ENCODE measurements at places on chromosomes 7 and 10.

DNA sequence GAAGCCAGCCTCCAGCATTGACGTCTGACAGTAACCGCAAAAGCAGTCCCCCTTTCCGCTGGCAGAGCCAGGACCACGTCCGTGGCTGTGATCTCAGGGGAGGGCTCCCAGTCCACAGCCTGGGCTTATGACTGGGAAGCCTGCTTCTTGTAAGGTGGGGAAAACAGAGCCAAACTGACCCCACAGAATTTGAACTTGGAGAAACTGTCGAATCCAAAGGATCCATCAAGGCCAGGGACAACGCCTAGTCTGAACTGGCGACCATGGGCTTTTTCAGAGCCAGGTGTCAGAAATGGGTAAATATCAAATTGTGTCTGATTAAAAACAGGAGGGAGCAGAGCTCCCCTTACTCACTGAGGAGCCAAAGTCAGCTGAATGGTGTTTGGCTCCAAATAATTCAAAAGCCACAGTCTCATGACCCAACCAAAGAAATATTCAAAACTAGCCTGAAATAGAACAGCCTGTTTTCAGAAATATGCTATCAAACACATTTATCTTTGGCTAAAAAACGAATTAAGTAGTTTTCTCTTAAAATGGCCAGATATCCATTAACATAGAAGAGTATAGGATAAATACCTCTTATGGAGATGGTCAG, 751.4 kb upstream of the GALNT17 start:
- DNase-seq, result no peak

GRCh38 chr10:34513636-34514035, 301.5 kb downstream of the PARD3 start:
- DNase-seq, result no peak

- no peak for DNase-seq
Observed at GRCh38 chr7:17832820-17833355, 107.4 kb downstream of the SNX13 start.

- no peak for DNase-seq
Observed at GRCh38 chr7:74478671-74479065, 25.0 kb downstream of the GTF2IRD1 start.

DNA sequence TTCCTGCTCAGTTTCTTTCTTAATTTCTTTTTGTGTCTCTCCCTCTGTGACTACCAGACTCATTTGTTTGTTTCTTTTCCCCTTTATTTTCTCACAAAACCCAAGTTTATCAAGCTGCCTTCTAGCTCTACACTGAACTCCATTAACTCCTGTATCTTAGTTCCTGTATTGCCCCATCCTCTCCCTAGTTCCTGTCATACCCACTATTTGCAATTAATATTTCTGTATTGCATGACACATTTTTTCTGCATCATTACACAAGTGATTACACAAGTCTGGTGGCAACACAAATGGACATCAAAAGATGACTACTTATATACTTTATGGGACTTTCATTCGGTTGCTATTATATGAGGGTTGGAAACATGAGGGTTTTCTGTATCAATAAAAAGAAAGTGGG, 26.9 kb upstream of the OR9A4 start:
- DNase-seq, result no peak

DNA sequence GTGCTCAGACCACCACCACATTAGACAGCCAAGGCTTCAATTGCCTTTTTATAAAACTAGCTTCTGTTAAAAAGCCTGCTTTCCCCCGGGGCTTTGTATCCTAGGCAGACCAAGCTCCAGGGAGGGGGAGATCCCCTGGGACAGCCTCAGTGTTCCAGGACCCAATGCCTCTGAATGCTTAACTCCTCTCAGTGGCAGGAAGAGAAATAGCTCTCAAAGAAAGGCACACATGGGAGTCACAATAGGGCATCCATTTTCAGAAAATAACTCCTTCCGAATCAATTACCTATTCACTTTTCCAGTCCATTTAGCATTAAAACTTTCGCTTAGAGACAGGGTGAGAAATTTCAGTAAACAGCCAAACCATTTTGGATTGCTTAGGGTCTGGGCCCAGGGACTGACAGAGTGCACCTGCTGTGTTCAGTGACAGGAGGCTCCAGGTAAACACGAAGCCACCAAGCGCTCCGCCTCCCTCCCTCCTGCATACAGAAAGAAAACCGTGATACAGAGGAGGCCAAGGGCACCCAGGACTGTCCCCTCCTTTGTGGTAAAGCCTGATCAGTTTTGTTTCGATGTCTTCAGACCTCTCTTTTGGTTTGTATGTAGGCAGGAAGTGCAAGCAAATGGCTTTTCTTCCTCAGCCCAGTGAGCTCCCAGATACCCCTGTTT, 599.7 kb downstream of the KCNMA1 start:
- no peak for DNase-seq

- DNase-seq, result no peak
Observed at GRCh38 chr10:24703700-24704099, 20.0 kb downstream of the ARHGAP21 start.

GRCh38 chr7:125391921-125392320, 462.3 kb upstream of the POT1 start:
- DNase-seq, result no peak

- no peak for DNase-seq
Observed at GRCh38 chr7:18505870-18506460, 10.4 kb downstream of the HDAC9 start.

- no peak for DNase-seq
Observed at GRCh38 chr7:54992871-54993475, 25.8 kb upstream of the EGFR start.

- DNase-seq, result peak; percentile 38
Observed at GRCh38 chr7:149147752-149148653, 750 bp downstream of the ZNF398 start.

DNA sequence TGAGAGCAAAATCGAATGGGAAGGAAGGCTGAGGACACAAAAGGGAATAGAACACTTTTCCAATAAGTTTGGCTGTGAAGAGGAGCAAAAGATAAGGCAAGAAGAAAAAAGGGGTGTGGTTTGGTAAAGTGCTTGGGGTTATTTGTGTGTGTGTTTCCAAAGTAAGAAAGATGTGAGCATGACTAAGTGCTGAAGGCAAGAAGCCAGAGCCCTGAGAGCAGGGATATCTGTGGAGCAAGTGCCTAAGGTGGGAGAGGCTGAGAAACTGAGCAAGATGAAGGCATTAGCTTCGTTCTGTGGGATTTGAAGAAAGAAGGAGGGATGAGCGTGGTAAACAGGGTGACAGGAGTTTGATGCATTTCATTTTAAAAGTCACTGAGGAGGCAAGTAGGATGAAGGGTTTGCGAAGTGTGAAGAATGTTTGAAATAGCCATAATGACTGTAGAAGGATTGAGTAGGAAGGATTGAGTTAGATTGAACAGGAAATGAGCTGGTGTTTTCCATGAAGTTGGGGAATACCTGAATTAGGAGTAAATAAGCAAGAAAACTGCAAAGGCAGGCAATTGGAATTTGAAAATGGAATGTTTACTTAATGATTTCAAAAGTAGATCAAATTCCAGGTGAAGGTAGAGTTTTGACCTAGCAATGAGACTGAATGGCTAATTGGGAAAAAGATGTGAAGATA, 19.9 kb upstream of the SP4 start:
- no peak for DNase-seq

- no peak for DNase-seq
Observed at GRCh38 chr10:104809288-104810090, 168.4 kb downstream of the SORCS3 start.

GRCh38 chr10:114970515-114970914, 32.5 kb downstream of the TRUB1 start:
- no peak for DNase-seq

- DNase-seq, result no peak
Observed at GRCh38 chr7:129990403-129991192, 37.8 kb upstream of the UBE2H start.

All from omental fat pad (tissue), 4 donors.